ENCODE measurements at places on chromosomes 4 and X.

- no peak for DNase-seq
Observed at GRCh38 chrX:51215266-51215665, 117.4 kb upstream of the NUDT10 start.

GRCh38 chrX:85622635-85623034 is 243.2 kb upstream of the POF1B start:
- no peak for DNase-seq

GRCh38 chr4:132003593-132003992 is 1145.5 kb upstream of the PCDH10 start:
- no peak for DNase-seq

DNA sequence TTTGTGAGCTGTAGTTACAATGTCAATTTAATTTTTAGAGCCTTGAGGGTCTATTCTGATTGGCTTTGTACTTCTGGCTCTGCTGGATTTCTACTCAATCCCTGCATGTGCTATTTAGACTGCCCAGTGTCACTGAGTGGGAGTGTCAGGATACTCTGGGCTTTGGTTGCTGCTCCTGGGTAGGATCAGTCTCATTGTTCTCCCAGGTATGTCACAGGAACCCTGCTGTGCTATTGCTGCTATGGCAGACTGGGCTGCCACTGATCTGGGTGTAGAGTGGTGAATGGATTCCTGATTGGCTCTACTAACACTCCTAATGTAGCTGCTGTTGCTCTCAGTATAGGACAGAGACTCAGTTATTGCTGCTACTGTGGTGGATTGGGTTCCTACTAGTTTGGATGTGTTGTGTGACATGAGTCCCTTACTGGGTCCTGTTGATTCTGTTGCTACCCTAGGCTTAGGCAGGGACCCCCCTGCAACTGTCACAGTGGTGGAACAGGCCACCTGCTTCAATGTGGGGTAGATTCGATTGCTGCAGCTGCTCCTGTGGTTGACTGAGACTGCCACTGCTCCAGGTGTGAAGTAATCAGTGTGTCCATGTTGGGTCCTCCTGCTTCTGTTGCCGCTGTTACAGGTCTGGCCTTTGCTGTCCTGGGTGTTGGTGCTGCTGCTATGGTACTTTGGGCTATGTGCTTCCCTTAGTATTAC is 707.8 kb upstream of the AMOT start:
- DNase-seq: no peak

DNA sequence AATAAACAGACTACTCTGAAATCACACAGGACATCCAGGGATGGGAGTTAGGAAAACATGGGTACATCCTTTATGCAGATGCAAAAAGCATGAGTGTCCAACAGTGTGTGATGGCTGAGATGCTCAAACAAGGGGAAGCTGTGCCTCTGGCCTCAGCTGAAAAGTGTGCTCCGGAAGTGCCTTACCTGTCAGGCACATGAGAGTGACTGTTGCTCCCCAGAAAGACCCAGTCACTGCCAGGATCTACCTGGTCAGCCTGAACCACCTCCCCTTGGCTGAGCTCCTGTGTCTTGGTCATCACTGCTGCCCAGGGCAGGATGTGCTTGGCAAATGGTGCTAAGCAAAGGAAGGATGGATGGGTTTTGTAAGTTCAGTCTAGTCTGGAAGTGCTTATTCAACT is 4.0 kb downstream of the PPP2R2C start:
- no peak for DNase-seq
